Femur (tissue), 1 donor: ENCODE measurements at places on chromosomes 2 and 18.

DNA sequence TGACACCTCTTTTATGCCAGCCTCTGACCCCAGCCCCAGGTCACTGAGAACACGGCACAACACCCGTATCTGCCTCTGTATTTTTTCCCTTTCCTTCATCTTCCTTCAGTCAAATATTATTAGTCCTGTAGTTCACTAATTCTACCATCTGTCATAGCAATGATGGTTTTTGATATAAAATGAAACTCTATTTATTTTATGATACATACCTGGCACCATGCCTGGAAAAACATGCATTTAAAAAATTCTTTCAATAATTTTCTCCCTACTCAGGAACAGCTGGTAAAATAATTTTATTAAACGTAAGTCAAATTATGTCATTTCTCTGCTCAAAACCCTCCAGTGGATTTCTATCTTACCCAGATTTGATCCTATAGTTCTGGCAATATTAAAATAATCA, 224.7 kb downstream of the CDH7 start:
- no peak for DNase-seq

DNA sequence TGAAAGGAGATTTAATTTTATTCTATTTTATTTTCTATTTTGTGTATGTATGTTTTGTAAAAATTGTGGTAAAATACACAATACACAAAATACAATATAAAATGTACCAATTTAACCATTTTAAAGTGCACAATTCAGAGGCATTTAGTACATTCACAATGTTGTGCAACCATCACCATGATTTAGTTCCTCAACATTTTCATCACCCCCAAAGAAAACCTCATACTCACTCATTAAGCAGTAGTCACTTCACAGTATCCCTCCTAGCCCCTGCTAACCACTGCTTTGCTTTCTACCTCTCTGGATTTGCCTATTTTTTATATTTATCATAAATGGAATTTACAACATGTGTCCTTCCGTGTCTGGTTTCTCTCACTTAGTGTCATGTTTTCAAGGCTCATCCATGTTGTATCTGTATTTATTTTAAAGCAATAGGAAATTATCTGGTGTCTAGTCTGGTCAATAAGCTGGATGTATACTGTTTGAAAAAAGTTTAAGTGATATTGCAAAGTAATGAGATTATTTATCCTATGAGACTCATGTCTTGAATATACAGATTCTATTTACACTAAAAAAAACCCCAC, 77.9 kb upstream of the GLS start:
- no peak for DNase-seq

DNA sequence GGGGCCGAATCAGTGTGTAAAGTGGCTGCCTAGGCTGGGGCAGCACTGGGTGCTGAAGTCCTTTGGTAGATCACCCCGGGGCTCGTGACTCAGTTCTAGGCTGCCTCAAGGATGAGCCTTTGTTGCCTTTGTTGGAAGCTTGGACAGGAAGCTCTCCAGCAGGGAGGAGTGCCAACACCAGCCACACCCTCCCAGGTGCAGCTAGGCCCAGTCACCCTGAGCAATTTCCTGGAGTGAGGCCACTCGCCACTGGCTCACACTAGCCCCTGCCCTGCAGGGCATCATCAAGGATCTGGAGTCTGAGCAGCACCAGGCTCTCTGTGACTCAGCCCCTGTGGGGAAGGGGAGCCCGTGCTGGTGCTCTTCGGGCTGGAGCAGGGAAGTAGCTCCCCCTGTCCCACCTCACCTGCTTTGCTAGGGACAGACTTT, 6.7 kb upstream of the SDC1 start:
- DNase-seq: no peak

- no peak for DNase-seq
Observed at GRCh38 chr18:60196836-60197606, 175.6 kb downstream of the MC4R start.

DNA sequence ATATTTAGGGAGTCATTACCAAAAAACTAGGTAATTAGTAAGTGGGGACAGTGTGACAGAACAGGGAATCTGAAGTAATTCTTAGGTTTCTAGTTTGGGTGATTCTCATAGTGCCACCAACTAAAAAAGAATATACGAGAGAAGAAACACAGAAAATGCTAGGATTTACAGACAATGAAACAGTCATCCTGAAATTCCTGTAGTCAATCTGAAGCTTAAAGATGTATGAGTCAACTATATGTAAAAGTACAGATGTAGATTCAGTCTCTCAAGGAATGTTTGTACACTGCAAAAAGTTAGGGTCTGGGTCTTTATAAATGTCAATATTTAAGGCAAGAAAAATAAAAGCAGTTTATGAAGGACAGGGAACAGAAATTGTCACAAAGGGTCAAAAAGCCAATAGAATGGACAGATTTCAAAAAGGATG, 107.0 kb downstream of the STRN start:
- DNase-seq: no peak

DNA sequence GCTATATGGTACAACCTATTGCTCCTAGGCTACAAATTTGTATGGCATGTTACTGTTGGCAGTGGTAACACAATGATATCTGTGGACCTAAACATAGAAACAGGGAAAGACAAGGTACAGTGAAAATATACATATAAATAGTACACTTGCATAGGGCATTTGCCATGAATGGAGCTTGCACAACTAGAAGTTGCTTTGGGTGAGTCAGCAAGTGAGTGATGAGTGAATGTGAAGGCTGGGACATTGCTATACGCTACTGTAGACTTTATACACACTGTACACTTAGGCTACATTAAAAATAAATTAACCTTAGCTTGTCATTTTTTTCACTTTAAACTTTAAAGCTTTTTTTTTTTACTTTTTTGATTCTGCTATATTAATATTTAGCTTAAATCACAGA, 500.0 kb upstream of the SETBP1 start:
- DNase-seq: no peak

DNA sequence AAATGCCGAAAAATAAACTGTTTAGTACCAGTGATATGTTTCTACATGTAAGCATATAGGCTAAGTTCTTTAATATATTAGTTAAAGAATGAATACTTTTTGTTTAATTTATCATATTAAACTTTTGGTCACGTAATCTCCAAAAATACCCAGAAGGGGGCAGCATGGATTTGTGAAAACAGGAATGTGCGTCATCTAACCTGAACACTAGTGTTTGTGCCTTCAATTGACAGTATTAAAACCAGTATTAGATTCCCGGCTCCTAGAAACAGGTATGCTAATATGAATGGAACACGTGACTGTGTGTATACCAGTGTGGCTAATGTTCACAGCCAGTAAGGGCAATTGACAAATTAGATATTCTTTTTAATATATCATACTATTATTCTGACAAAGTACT, 51.8 kb downstream of the WDR7 start:
- no peak for DNase-seq

DNA sequence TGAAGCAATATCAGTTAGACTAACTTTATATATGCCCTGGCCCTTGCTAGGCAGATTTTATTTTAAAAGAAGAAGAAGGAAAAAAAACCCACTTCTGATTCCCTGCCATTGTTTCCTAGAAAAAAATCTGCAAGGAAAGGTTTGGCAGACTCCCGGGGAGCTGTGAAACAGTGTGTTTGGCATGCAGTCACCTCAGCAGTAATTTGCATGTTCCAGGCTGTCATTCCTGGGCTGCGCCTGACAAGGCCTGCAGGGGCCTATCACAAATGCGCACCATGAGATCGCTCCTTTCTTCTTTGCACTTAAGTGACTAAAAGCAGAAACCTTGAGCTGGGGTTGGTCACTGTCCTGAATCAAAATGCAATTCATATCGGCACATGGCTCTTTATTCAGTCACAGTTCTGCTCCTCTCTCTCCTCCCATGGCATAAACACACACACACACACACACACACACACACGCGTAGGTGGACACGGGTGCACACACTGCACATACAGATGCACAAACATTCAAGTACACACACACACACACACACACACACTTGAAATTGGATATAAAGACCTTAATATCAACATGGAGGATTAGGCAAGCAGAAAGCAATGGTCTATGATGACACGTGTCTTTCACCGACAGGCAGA, 172.8 kb downstream of the MYT1L start:
- DNase-seq: no peak

DNA sequence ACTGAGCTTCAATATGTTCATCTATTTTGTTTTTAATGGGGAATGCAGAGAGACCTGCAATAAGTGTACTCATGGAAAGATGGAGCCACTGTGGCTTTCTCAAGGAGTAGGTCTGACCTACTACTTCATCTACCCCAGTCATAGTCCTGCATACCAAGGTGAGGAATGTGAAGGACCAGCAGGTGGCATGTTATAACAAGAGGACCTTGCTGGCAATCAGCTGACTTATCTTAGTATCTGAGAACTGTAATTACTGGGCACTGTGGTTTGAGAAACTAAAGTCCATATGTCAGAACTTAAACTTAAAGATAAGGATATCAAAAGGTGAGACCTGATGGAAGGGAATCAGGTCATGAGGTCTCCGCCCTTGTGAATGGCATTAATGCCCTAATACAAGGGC, 1104.2 kb downstream of the BCL11A start:
- DNase-seq: no peak

GRCh38 chr2:31297751-31298150, 63.8 kb downstream of the EHD3 start:
- DNase-seq: no peak

DNA sequence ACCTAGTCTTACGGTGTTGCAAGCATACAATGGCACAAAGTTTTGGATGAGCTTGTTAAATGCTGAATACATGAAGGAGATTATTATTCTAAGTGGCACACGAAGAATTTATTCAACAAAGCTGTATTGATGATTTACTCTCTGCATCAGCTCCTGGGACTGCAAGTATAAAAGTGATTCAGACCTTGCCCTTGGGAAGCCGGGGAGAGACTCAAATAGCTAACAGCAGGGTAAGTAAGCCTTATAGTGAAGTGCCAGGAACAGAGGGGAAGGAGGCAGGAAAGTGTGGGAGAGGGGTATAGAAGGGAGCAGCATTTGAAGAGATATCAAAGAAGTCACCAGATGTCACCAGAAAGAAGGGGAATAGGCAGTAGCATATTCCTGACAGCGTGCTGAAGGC, 115.4 kb downstream of the MCFD2 start:
- DNase-seq: no peak

- no peak for DNase-seq
Observed at GRCh38 chr2:189954989-189955388, 107.5 kb downstream of the MSTN start.

DNA sequence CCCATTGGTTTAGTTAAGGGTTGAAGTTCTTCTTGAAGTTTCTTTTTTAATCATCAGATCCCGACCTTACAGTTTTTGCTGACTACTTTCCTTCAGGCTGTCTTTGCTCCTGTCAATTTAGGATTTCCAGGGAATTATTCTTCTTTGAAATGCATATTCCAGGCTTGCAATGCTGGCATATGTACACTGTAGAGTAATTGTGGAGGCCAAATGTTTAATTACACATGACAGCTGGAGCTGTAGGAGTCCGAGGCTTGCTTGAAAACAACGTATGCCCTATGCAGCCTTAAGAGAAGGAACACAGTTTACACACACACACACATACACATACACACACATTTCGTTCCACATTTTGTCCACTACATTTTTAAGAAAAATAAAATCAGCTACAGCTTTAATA, 602.3 kb downstream of the TMEM182 start:
- DNase-seq: no peak

- no peak for DNase-seq
Observed at GRCh38 chr2:20608666-20609348, 42.1 kb downstream of the HS1BP3 start.

DNA sequence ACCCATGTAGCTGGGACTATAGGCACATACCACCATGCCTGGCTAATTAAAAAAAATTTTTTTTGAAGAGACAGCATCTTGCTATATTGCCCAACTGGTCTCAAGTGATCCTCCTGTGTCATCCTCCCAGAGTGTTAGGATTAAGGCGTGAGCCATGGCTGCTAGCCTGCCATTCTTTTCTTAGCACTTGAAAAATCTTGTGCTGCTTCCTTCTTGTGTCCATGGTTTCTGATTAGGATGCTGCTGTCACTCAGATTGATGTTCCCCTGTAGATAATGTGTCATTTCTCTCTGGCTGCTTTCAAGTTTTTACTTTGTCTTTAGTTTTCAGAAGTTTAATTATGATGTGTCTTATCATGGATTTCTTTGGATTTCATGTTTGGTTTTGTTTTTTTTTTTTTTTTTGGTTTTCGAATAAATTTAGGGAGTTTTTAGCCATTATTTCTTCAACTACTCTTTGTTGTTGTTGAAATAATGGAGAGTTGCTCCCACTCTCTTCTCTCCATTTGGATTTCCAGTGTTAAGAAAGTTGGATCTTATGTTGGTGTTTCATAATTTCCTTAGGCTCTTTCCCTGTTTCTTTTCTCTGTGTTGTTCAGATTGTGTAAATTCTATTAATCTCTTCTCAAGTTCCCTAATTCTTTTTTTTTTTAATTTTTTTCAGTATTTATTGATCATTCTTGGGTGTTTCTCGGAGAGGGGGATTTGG, 2.5 kb downstream of the ATP9B start:
- no peak for DNase-seq

DNA sequence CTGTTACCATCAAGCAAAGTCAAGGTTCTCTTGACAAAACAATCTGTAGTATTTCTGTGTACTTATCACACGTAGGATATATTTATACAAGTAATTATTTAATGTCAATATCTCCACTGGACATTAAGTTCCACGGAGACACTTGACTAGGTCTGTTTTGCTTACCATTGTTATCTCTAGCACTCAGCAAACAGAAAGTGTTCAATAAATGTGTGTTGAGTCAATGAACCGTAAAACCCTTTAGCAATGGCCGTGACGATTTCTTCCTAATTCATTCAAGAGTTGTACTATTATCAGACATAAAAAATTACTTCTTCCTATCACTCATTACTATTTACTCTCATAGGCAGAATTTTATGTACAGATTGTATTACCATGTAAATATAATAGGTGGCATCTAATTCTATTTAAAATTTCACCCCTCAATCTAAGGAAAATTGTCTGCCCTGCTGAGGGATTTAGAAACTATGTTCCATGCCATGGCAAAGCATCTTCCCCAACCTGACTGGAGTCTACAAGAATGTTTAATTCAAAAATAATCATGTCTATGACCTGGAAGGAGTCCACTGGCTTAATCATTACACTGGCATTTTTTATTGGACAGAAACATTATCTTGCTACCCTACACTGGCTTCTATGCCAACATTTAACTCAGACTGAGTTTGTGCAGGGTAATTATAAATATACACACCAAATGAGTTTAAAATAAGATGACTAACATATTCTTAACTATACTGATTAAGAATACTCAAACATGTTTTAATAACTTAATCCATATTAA, 301.9 kb downstream of the ZEB2 start:
- DNase-seq: no peak

GRCh38 chr2:201040867-201041628, 30.4 kb downstream of the HYCC2 start:
- no peak for DNase-seq

GRCh38 chr2:187550857-187551256, 3.4 kb downstream of the TFPI start:
- no peak for DNase-seq

- no peak for DNase-seq
Observed at GRCh38 chr18:52781113-52781512, 441.1 kb downstream of the DCC start.

- peak; percentile 71 for DNase-seq
Observed at GRCh38 chr18:657311-658000, at the start of gene TYMS. TYMS (plus strand) TSS chr18:657653; CDS start chr18:657743, 90 bp downstream.
